ENCODE measurements at places on chromosomes 2 and 18.

DNA sequence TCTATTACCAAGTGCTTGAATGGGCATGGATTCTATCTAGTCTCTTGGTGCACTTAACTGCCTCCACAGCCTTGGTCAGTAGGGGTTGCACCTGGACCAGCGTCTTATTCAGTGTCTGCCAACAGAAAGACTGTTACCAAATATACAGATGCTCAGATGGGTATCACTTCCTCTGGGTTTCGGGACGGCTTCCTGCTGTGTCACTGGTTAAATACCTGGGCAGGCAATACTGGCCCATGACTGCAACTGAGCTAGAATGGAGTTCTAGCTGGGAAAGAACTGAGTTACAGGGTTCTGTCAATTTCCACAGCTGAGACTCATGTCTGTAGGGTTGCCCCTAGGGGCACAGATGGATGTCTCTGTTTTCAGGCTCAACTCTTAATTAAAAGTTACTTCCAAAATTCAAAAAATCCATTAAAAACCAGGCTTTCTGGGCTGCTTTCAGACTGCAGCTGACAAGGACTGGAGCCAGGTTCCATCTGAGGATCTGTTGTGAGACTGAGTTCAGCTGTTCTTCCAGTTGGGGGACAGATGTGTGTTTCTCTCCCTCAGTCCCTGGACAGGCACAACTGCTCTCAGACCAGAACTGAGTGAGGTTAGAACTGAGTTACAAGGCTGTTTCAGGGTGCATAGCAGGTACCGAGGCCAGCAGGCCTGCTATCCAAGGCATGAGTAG is 789.6 kb upstream of the SLC8A1 start:
- no peak for DNase-seq

DNA sequence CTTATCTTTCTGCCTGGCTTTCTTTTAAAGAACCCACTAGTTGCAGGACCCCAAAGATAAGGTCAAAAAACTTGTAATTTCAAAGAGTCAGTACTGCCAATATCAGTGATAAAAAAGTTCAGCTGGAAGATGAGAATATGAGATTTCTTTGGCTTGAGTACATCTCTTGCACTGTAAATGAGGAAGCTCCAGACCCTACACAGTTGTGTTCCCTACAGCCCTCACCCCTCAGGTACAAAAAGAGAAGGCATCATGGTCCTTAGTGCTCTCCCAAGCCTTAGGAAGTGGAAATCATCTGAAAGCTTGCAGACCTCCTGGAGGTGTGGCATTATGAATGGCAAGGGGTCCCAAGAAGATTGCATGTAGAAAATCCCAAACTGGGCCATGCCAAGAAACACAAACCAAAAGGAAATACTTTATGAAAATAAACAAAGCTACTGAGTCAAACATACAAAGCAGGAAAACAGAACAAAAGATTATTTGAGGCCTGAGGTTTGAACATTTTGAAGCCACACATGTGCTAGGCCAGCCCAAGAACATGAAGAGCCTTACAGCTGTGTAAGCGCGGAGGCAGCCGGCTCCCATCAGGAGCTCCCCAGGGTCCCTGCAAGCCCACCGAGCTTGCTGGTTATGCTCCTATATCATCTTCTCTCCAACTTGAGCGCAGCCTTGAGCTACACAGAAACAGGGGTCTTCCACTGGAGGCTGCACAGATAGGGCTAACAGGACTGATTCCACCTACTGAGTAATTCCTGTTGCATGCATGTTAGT is 217.0 kb downstream of the OSR1 start:
- no peak for DNase-seq

GRCh38 chr2:160753331-160753654 is 259.7 kb upstream of the RBMS1 start:
- DNase-seq, result no peak

DNA sequence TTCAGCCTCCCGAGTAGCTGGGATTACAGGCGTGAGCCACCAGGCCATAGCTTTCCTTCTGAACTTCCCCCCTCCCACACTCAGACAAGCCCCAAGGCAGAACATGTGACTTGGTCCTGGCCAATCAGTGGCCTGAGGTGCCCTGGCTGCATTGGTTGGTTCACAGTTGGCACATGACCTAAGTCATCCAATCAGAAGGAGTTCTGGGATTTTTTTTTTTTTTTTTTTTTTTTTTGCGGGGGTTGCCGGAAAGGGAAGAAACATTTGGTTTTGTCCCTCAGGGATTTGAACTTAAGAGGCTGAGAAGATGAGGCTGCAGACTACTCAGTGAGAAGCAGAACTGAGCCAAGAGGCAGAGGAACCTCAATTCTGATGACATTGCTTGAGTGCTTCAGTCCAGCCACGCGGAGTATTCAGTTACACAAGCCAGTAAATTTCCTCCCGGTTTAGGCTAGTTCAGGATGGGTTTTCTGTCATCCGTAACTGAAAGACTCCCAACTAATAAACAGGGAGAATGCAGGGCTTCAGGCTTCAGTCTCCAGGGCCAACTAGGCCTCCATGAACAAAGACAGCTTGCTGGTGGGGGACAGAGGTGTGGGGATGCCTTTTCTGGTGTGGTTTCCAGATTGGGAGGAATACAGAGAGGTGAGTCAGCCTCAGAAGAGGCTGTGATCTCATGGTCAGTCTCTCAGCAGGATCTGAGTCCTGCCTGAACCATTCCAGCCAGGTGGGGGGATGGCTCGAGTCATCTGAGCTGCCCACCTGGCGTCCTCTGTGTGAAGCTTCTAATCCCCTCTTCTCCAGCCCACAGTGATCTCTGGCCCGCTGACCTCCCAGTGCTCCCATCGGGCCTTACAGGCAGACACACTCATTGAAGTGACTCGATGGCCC is 9.2 kb downstream of the PTMA start:
- DNase-seq, result peak; percentile 39

All from erythroblast (primary cell).